Activated CD4-positive, alpha-beta T cell treated with anti-CD3 and anti-CD28 coated beads for 24 hours (primary cell): ENCODE measurements at places on chromosomes 6 and 20.

DNA sequence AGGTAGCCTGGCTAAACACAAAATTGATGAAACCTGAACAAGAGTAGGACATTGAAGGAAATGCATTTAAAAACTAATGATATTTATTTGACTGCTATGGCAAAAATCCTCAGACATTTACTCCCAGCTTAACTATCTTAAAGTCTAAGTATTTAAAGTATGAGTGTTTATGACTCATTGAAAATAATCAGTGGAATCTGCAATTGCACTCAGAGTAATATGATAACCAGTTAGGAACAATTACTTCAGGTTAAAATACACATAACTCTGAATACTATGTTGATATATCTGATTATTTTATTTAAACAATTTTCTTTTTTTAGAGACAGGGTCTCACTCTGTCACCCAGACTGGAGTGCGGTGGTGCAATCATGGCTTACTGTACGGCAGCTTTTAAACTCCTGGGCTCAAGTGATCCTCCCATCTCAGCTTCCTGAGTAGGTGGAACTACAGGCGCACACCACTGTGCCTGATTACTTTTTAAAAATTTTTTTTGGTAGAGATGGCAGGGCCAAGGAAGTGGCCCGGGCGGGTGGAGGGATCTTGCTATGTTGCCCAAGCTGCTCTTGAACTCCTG lies 43.9 kb downstream of the FILIP1 start:
- DNase-seq: no peak

DNA sequence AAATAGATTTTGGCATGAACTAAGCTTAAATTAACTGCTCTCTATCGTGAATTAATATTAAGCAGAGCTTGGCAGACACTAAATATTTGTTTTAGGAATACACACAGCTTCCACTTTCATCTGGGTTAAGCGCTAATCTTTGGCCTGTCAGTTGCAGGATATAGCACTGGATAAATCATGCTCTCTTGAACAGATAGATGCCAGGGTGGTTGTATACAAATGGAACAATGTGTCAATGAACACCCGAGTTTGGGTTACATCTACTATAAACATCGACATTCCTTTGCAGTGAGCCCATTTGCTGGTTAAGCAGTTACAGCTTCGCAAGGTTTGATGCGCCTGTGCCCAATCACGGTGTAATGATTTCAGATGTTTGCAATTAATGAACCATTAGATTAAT lies 338.2 kb upstream of the ZFP64 start:
- no peak for DNase-seq

GRCh38 chr6:152720974-152721373 lies 23.3 kb downstream of the MYCT1 start:
- no peak for DNase-seq

- no peak for DNase-seq
These were observed 16.7 kb downstream of the GPRC6A start for GRCh38 chr6:116812051-116812650.

DNA sequence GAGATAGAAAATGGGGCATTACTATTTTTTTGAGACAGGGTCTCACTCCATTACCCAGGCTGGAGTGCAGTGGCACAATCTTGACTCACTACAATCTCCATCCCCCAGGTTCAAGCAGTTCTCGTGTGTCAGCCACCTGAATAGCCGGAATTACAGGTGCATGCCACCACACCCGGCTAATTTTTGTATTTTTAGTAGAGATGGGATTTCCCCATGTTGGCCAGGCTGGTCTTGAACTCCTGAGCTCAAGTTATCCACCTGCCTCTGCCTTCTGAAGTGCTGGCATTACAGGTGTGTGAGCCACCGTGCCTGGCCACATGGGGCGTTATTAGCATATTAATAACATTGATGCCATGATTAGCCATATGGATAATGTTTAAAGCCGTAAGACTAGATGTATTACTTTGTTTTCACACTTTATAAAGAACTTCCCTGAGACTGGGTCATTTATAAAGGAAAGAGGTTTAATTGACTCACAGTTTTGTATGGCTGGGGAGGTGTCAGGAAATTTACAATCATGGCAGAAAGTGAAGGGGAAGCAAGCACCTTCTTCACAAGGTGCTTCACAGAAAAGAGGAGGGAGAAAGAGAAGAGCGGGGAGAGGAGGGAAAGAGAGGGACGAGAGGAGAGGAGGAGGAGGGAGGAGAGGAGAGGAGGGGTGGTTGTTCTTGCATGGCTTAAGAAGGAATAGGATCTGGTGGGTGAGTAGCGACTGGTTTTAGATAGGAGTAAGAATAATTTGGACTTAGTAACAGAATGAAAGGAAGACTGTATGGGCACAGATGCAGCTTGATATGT lies 51.9 kb downstream of the MYO6 start:
- DNase-seq: no peak

GRCh38 chr6:4439159-4439558 lies 303.8 kb upstream of the ECI2 start:
- DNase-seq: no peak

DNA sequence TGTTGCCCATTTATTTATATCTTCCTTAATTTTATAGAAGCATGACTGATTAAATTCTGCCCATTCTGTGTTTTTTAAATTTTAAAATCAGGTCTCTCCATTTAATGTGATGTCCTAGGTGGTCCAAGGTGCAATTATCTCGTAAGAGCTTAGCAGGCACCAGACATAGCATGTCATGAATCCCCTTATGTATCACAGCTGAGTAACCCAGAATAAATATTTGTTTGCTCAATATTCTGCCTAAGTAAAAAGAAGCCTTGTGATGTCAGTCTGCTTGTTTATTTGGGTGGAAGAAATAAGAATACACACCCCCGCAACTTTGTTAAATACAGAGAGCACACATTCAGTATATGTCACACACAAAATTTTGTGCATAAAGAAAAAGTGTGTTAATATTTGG lies 211.3 kb downstream of the FARS2 start:
- DNase-seq: no peak

DNA sequence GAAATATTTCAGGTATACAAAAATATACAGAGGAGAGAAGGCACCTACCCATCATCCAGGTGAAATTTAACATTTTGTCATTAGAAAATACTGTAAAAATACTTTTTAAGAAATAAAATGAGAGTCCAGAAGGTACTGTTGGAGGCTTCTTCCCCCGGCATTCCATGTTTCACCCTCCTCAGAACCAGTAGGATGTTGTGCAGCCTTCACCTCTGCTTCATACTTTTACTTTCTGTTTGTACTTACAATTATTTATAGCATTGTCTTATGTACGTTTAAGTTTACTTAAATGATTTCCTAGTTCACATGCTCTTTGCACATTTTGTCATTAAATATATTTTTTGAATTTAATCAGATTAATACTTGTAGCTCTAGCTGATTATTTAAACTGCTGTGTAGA lies 30.9 kb downstream of the TMEM200A start:
- no peak for DNase-seq

GRCh38 chr20:51388756-51389542 lies 153.6 kb downstream of the NFATC2 start:
- DNase-seq: no peak

GRCh38 chr20:3980260-3981131 lies 34.9 kb downstream of the RNF24 start:
- DNase-seq: peak; percentile 22

GRCh38 chr20:31695849-31696804 lies 26.5 kb downstream of the BCL2L1 start:
- DNase-seq: no peak

GRCh38 chr6:163565140-163565539 lies 150.6 kb downstream of the QKI start:
- DNase-seq: no peak

DNA sequence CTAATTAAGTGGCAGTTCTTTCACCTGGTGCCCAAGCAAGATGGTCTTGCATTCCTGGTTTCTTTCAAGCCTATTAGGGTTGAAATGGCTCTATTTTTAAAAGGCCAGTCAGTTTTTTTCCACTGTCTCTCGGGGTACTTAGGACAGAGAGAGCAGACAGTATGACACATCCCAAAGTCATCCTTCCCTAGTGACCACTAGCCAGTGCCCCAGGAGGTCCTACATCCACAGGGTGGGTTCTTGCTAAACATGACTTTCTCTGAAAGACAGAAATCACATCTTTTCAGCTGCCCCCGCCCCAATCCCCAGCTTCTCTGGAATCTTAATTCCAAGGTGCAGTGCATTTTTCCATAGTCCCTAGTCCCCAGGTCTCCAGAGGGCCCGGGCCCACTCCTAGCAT lies 192.4 kb downstream of the SLC24A3 start:
- DNase-seq: no peak

DNA sequence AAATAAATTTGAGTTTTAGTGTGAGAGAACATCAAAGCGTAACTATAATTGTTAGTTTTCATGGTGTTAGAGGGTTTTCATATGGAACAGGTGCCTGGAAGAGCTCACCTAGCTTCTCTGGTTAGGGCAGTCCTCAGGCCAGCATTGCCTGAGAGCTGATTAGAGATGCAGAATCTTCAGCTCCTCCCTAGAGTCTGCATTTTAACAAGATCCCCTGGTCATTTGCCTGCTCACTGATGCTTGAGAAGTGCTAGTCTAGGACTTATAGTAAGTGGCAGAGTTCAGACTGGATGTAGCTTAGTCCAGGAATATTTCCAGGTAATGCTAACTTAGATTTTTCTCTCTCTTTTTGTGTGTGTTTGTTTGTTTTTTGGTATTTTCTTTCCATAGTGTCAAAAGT lies 21.7 kb upstream of the SMIM26 start:
- DNase-seq: no peak

GRCh38 chr20:57844626-57845596 lies 135.1 kb upstream of the PMEPA1 start:
- DNase-seq: no peak

GRCh38 chr6:145836170-145836569 lies 21.6 kb upstream of the FBXO30 start:
- no peak for DNase-seq

- no peak for DNase-seq
These were observed 87.0 kb upstream of the CEP162 start for GRCh38 chr6:84314377-84314898.

- no peak for DNase-seq
These were observed 43.6 kb upstream of the CCN6 start for GRCh38 chr6:112010328-112010727.
